ENCODE measurements at places on chromosomes 3 and 15.

DNA sequence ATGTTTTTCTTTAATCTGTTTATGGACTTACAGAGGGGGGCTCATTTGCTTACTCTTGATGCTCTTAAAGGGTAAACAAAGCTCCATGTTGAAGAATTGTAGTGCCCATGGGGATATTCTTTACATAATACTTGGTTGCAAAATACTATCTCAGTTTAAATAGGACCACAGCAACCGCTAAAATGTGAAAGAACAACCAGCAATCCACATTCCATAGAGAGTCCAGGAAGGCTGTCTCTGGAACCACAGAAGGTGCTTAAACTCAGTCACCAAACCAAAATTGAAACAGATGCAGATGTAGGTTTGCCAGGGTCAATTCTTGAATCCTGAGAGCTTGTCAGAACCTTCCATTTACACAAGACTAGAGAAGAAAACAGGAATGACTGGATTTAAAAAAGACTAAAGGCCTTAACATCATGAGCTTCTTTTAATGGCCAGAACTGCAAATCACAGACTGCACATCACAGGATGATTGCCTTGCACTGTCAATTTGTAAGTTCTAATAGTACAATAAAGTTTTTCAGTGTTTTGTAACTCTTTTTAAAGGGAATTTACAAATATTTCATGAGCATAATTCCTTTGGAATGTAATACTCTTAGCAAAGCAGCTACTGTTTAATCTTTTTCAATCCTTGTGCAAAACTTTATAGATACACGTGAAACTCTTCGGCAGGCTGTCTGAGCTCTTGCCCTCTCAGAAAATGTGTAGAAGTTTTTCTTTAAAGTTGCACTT lies 661.6 kb downstream of the SI start:
- no peak for DNase-seq
- no peaks in the 10 kb centered on the region for H3K27me3 ChIP-seq
- H3K4me3 ChIP-seq, result no peak overlapping the region

GRCh38 chr15:39919411-39919747 lies 687 bp downstream of the GPR176 start:
- no peak for DNase-seq
- no peak overlapping the region for H3K27ac ChIP-seq
- H3K4me1 ChIP-seq, result peaks cover 12% of the 10 kb centered on the region
- peak overlapping the region; percentile 68 for H3K4me3 ChIP-seq
- H3K36me3 ChIP-seq, result no peaks in the 10 kb centered on the region

DNA sequence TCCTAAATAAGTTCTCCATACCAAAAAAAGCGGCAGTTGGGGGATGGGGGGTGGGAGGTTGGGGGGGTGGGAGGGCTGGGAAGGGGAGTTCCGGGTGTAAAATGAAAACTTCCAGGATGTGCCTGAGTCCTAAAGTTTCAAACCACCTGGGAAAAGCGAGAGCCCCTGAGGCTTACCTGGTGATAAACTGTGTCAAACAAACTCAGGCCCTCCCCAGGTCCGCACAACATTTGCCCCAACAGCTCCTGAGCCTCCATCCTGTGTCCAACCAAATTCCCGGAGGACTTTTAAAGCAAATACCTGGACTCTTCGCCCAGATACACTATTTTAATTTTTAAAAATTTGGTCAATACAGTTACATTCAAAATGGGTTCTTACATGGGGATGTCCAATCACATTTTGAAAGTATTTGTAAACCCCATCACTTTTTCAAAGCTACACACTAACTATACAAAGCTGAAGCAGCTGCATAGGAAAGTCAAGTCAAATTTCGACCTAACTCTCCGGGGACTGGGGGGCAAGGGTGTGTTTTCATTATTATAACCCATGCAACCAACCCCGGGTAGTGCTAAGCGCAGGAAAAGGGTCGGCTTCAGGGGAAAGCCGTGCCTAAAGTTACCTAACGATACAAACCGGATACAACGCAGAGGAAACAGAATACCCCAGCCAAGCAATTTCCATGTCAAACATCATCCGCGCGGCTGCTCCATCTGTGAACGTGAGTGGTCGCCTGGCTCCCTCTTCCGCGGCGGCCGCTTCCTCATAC lies 685 bp upstream of the FOXB1 start:
- H3K4me1 ChIP-seq, result peaks cover 63% of the 10 kb centered on the region
- H3K27me3 ChIP-seq, result peaks cover 99% of the 10 kb centered on the region
- no peak overlapping the region for H3K27ac ChIP-seq
- peak overlapping the region; percentile 53 for H3K4me3 ChIP-seq

- peak overlapping the region; percentile 6 for H3K4me3 ChIP-seq
- no peak for DNase-seq
- H3K27ac ChIP-seq, result peak overlapping the region; percentile 75
- H3K36me3 ChIP-seq, result no peaks in the 10 kb centered on the region
- H3K27me3 ChIP-seq, result no peaks in the 10 kb centered on the region
- peaks cover 71% of the 10 kb centered on the region for H3K4me1 ChIP-seq
These were observed 75.9 kb downstream of the TNIK start for GRCh38 chr3:171384101-171384891.

DNA sequence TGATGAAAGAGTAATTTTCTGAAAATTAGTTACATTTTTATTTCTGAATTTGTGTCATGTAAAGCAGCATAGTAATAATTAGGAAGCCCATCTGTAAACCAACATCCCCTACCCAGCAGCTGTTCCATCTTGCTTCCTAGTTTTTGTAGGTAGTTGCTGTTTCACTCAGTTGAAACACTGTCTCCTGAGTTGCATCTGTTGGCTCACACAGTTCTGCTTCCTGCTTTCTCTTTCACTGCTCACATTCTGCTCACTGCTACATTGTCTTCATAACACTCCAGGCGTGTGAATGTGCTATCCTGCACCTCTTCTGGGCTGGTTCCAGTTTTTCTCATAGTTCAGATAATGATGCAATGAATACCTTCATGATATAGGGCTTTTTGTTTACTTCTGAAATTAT lies 123.4 kb downstream of the EPHB1 start:
- H3K36me3 ChIP-seq, result no peaks in the 10 kb centered on the region
- no peak overlapping the region for H3K27ac ChIP-seq
- H3K4me1 ChIP-seq, result peaks cover 8% of the 10 kb centered on the region
- H3K4me3 ChIP-seq, result no peak overlapping the region
- no peak for DNase-seq
- H3K27me3 ChIP-seq, result peaks cover 3% of the 10 kb centered on the region

- no peaks in the 10 kb centered on the region for H3K27me3 ChIP-seq
- no peak overlapping the region for H3K27ac ChIP-seq
- H3K4me1 ChIP-seq, result peaks cover 37% of the 10 kb centered on the region
- no peak overlapping the region for H3K4me3 ChIP-seq
- H3K36me3 ChIP-seq, result no peaks in the 10 kb centered on the region
These were observed 7.9 kb downstream of the RPLP1 start for GRCh38 chr15:69460481-69460880.

DNA sequence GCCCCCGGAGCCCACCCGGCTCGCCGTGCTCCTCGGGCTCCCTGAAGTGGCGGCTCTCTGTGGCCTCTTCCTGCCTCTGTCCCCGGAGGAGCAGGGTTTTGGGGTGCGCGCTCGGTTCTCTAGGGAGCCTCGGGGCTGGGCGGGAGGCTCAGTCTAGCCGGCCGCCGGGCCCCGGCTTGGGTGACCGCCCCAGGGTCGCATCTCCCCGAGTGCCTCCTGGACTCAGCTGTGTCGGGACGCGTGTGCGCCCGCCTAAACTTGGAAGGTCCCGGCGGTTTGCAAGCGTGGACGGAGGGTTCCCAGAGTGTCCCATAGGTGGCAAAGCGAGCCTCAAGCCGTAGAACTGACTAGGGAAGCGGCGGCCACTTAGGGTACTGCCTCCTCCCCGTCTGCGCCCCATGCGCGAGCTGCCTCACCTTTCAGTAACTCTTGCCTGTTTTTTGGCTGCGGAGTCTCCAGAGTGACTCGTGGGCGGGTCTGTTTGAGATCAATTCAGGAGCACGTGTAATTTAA lies 601 bp downstream of the ACTL6A start:
- peaks cover 39% of the 10 kb centered on the region for H3K4me1 ChIP-seq
- no peaks in the 10 kb centered on the region for H3K36me3 ChIP-seq
- DNase-seq, result peak; percentile 79
- H3K4me3 ChIP-seq, result peak overlapping the region; percentile 99
- H3K27ac ChIP-seq, result peak overlapping the region; percentile 92
- H3K27me3 ChIP-seq, result peaks cover 3% of the 10 kb centered on the region

DNA sequence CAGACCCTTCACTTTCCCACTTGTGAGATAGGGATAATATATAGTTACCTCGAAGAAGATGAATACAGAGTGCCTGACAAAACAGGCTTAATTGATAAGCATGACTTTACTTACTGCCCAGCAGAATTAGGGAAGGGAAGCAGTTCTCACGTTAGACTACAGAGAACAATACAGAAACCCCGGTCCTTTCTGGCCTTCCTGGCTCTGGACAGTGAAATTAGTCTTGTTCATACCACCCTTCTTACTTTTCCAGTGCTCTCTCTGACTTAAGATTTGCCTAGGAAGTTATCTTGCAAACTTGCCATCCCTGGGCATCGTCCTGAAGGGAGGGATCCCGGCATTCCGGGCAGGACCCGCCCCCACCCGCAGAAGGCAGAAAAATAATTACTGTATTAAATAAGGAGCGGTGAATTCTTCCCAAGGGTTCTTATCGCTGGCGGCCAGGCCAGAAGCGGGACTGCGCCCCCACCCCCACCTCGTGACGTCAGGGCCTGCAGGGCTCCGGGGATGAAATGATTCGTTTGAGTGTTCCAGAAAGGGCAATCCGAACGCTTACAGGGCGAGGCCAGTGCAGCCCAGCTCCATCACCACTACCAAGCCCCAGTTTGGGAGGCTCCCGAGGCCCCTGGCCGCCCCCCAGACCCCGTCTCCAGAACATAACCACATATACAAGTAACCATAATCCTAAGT lies 8.4 kb downstream of the SOX2 start:
- no peak for DNase-seq
- no peak overlapping the region for H3K27ac ChIP-seq
- H3K36me3 ChIP-seq, result peaks cover 29% of the 10 kb centered on the region
- H3K4me1 ChIP-seq, result peaks cover 2% of the 10 kb centered on the region
- no peak overlapping the region for H3K4me3 ChIP-seq
- H3K27me3 ChIP-seq, result peaks cover 72% of the 10 kb centered on the region

GRCh38 chr15:37967788-37968187 lies 33.3 kb downstream of the TMCO5A start:
- no peak overlapping the region for H3K27ac ChIP-seq
- H3K4me3 ChIP-seq, result no peak overlapping the region
- no peaks in the 10 kb centered on the region for H3K4me1 ChIP-seq
- H3K36me3 ChIP-seq, result no peaks in the 10 kb centered on the region
- DNase-seq, result no peak

DNA sequence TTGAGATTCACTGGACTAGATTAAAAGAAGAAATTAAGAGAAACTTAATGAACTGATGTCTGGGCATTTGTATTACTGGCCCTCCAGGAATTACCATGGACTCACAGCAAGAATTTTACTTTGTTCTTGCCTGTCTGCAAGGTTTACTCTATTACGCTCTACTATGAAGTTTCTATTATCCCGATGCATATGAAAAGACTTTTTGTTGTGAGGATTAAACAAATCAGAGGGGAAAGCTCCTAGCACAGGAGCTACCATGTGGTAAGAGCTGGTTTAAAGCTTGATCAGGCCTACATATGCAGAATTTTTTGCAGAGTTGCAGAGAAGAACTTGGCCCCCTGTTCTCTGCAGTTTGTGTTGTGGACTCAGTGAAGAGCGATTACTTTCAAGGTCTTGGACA lies 61.7 kb upstream of the PTX3 start:
- H3K36me3 ChIP-seq, result peaks cover 4% of the 10 kb centered on the region
- no peak overlapping the region for H3K4me3 ChIP-seq
- no peak overlapping the region for H3K27ac ChIP-seq
- no peaks in the 10 kb centered on the region for H3K4me1 ChIP-seq

DNA sequence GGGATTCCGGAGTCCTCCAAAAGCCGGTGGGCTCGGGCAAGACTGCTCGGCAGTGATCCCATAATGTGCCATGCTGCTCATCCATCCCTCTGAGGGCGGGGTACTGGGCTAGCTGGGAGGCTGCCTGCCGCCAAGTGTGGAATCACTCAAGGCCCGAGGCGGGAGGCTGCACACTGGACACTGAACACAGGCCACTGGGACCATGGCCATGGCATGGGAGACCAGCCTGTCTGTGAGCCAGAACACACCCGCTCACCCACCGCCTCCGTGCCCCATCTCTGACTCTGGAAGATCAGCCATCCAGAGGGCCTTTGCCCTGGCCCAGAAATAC lies 1.4 kb downstream of the C3orf22 start:
- no peaks in the 10 kb centered on the region for H3K4me1 ChIP-seq
- no peak overlapping the region for H3K27ac ChIP-seq
- no peaks in the 10 kb centered on the region for H3K27me3 ChIP-seq

DNA sequence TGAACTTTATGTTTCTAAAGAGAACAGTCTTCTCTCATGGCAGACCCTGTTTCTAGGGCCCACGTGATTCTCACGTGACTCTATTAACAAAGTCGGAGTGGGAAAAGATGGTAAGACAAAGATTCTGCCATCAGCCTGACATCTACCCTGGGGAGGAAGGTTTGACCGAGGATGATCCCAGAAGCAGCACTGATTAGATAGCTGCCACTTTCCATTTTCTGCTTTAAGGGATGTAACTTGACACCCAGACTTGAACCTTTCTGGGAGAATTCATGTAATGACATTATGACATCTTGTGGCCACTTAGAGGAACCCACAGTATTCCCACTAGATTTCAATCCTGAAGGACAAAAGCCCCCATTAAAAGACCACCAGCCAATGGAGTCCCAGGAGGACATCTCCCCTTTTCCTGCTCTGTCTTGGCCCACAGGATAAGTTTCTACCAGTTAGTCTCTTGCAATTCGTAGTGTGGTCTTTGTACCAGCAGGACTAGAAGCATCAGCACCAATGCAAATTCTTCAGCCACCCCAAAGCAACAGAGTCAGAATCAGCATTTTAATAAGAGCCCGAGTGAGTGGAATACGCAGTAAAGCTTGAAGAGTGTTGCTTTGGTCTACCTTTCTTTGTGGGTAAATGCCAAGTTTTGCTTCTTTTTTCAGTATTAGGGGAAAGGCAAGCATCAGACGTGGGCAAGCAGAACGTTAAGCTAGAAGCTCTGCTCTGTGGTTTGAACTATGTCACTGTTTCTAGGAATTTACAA lies 480.5 kb upstream of the PROK2 start:
- H3K27me3 ChIP-seq, result no peaks in the 10 kb centered on the region
- H3K36me3 ChIP-seq, result no peaks in the 10 kb centered on the region
- H3K27ac ChIP-seq, result no peak overlapping the region
- peaks cover 38% of the 10 kb centered on the region for H3K4me1 ChIP-seq
- no peak overlapping the region for H3K4me3 ChIP-seq
- no peak for DNase-seq
